Activated naive CD4-positive, alpha-beta T cell treated with Interleukin-2 at 50 U/mL for 16 hours (primary cell): ENCODE measurements at places on chromosomes 4 and X.
A peak's percentile ranks its signal among the peaks of the same experiment; 100 is the strongest.

GRCh38 chr4:99722006-99722405 lies 64.4 kb upstream of the C4orf54 start:
- DNase-seq = no peak

GRCh38 chr4:24840362-24840761 lies 45.0 kb downstream of the SOD3 start:
- DNase-seq = no peak

- DNase-seq = no peak
Observed at GRCh38 chr4:52780617-52781354, 29.6 kb upstream of the ERVMER34-1 start.

- no peak for DNase-seq
Observed at GRCh38 chr4:61824454-61824853, 624.3 kb downstream of the ADGRL3 start.

DNA sequence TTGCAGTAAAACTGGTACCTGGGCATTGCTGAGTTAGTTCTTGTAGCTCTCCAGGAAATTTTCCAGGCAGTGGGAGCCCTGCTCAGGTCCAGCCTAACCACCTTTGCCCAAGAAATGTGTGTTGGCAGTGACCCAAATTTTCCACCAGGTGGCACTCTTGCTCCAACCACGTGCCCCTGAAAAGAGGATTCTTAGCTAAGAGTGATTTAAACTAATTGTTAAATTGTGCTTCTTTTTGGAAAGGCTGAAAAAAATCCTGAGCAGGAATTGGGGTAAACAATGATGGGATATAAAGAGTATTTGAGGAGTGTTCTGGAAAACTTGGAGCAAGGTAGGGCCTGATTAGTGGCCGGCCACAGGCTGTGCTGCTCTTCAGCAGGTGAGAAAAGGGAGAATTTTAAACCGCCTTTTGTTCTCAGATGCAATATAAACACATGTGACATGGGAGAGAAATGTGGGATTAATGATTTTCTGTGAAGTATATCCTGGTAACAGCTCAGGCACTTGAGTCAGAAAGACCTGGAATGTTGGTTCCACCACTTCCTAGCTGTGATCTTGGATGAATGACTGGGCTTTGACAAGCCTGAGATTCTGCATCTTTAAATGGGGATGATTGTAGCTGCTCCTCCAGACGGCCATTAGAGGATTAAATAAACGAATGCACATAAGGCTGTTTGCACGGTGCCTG lies 219.6 kb downstream of the PTTG2 start:
- DNase-seq = peak; percentile 75

GRCh38 chr4:148044912-148045352 lies 313.0 kb downstream of the ARHGAP10 start:
- no peak for DNase-seq

DNA sequence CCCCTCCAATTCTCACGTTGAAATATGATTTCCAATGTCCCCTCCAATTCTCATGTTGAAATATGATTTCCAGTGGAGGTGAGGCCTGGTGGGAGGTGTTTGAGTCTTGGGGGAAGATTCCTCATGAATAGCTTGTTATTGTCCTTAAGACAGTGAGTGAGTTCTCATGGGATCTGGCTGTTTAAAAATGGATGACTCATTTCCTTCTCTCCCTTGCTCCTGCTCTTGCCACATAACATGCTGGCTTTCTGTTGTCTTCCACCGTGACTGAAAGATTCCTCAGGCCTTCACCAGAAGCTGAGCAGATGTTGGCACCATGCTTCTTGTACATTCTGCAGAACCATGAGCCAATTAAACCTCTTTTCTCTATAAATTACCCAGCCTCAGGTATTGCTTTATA lies 346.8 kb upstream of the TECRL start:
- no peak for DNase-seq

DNA sequence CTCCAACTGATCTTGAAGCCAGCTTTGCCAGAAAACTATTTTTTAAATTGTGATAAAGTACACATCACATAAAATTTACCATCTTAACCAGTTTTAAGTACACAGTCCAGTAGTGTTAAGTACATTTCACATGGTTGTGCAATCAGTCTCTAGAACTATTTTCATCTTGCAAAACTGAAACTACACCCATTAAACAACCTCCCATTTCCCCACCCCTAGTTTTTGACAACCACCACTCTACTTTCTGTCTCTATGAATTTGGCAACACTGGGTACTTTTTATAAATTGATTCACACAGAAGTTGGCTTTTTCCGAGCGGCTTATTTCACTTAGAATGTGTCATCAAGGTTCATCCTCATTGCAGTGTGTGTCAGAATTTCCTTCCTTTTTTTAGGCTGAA lies 31.0 kb downstream of the TRPC5 start:
- DNase-seq = no peak

DNA sequence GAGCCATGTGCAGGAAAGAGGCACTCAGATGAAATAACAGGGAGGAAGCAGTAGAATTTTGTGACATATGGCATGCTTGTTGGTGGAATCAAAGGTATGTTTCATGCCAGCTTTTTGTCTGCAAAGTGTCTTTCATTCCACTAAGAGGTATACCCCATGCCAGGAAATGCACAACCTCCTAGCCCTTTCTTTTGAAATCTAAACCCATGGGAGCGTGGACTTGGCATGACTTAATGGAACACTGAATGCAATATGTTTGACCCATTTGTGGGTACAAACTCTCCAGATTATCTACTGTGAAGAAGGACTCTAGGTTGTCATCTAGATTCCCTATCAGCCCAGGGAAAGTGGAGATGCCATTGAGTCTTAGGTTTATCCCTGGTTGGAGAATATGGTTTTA lies 338.3 kb upstream of the TEX13C start:
- DNase-seq = no peak

GRCh38 chrX:12891915-12892506 lies 14.4 kb upstream of the TLR8 start:
- no peak for DNase-seq

- DNase-seq = no peak
Observed at GRCh38 chrX:151736685-151737084, 2.1 kb downstream of the CNGA2 start.

DNA sequence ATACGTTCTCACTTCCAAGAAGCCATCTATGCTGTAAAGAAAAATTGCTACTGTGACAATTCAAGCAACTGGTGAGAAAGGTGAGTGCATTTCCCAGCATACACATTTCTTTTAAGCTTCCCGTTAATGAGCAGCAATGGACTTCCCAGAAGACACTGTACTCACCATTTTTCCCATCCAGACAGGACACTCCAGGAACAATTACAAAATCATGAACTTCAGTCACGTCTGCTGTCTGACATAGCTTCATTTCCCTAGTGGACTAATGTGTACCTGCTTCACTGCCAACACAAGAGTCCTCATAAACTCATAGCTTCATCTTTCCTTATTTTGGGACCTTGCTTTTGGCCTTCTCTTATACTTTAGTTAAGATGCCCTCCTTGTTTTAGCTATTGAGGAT lies 156.9 kb downstream of the ENOX2 start:
- DNase-seq = no peak

DNA sequence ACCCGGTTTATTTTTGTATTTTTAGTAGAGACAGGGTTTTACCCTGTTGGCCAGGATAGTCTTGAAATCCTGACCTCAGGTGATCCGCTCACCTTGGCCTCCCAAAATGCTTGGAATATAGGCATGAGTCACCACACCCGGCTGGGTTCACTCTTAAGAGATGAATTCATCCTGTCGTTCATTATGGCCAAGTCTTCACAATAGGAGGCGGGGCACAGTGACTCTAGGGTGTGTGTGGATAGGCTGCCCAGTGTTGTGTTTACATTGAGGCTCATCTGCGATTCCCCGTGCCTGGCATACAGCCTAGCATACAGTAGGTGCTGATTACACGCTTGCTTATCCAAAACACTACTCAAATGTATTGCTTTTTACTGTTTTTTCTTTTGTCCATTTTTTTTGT lies 41.3 kb upstream of the IGFBP7 start:
- no peak for DNase-seq

GRCh38 chrX:65451663-65452062 lies 82.9 kb downstream of the LAS1L start:
- DNase-seq = no peak

DNA sequence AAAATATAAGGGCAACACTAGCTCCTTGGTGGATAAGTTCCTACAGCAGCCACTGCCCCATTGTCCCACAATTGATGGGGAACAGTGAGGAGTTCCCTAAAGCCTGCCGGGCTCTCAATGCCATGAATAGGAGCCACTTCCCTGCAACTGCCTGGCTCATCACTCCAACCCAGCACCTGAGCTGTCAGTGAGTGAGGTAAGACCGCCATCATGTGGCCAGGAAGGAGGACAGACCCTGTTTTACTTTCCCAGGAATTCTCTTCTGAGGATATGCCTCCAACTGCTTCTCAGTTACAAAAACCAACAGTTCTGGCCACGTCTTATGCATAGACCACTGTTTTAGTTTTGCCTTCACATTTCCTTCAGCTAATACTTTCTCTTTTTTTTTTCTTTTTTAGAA lies 45.5 kb downstream of the SRPX start:
- no peak for DNase-seq

DNA sequence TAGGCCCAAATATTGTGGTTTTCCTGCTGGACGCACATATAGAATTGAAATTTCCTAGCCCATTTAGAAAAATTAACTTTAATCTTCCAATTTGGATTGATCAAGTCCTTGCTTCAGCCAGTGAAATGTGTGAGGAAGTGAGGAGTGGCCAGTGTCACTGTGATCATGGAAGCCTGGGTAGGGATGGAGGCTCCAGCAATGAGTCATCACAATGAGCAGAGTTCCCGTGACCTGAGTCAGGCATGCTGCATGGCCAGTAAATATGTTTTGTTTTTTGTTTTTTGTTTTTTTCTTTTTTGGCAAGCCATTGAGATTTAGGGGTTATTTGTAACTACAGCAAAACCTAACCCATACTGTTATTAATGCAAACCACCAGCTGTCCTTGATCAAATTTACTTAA lies 52.1 kb downstream of the IDS start:
- no peak for DNase-seq

- DNase-seq = no peak
Observed at GRCh38 chrX:101484135-101484534, 1.1 kb upstream of the ARMCX4 start.

DNA sequence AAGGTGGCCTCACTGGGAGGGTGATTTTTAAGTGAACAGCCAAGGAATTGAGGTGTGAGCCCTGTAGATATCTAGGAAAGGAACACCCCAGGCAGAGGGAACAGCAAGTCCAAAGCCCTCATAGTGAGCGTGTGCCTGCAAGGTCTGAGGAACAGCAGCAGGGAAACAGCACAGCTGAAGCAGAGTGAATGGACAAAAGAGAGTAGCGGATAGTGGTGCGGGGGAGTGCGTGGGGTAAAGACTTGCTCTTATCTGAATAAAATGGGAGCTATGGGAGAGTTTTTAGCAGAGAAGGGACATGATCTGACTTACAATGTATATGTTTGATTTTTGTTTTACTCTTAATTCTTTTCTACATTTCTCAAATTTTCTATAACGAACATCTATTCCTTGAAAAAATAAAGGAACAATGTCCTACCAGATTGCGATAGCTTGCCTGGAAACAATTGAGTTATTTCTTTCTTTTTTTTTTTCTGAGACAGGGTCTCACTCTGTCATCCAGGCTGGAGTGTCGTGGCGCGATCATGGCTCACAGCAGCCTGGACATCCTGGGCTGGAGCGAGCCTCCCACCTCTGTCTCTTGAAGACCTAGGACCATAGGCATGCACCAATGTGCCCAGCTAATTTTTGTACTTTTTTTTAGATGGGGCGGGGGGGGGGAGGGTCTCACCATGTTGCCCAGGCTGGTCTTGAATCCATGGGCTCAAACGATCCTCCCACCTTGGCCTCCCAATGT lies 19.5 kb upstream of the HADH start:
- DNase-seq = no peak

GRCh38 chr4:634599-634985 lies 9.2 kb downstream of the PDE6B start:
- DNase-seq = no peak

DNA sequence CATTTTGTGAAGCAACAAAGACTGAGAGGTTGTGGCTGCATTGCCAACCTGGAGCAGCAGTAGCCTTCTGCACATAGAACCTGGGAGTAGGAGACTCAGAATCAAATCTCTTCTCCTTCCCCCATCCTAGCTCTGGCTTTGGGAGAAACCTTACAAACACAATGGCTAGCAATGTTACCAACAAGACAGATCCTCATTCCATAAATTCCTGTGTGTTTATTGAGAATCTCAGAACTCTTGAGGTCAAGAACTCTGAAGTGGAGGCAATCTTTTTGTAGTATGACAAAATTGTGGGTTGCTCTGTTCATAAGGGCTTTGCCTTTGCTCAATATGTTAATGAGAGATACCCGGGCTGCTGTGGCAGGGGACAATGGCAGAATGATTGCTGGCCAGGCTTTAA lies 406.7 kb upstream of the SPANXN1 start:
- DNase-seq = no peak
